ENCODE measurements at places on chromosomes 5 and 9. TPM values are rescaled to one million over a fixed set of nuclear protein-coding genes. Genes with fewer than 3 reads are reported as not detected.

Gene SLC45A2
- not detected for total RNA-seq

Gene ZNF483
- total RNA-seq: 3.0 TPM

GRCh38 chr5:116865651-116866050, 291.0 kb upstream of the SEMA6A start:
- no peak overlapping the region for H3K27ac ChIP-seq
- no peaks in the 10 kb centered on the region for H3K36me3 ChIP-seq
- no peaks in the 10 kb centered on the region for H3K4me1 ChIP-seq
- no peak overlapping the region for H3K4me3 ChIP-seq
- H3K27me3 ChIP-seq: no peaks in the 10 kb centered on the region

- DNase-seq: no peak
- no peaks in the 10 kb centered on the region for H3K27me3 ChIP-seq
- no peak overlapping the region for H3K27ac ChIP-seq
- no peaks in the 10 kb centered on the region for H3K36me3 ChIP-seq
Measured at GRCh38 chr9:77980622-77981021, 51.0 kb downstream of the GNAQ start.

DNA sequence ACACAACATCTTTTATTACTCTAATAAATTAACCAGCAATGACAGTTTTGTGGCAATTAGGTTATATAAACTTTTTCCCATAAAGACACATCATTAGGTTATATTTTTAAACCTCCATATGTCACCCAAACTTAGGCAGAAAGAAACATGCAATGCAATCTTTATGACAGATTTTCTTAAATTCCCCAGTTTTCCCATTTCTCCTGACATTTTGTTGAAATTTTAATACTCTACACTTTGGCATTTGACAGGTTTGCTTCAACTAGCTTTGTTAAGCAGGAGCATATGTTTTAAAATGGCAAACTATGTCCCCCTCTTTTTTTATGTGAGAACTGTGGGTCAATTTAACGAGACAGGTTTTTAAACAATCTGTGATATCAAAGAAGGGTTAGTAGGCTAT, 155.5 kb downstream of the GABRB2 start:
- DNase-seq: no peak
- no peaks in the 10 kb centered on the region for H3K27me3 ChIP-seq
- H3K4me3 ChIP-seq: no peak overlapping the region
- H3K27ac ChIP-seq: no peak overlapping the region
- H3K36me3 ChIP-seq: no peaks in the 10 kb centered on the region

DNA sequence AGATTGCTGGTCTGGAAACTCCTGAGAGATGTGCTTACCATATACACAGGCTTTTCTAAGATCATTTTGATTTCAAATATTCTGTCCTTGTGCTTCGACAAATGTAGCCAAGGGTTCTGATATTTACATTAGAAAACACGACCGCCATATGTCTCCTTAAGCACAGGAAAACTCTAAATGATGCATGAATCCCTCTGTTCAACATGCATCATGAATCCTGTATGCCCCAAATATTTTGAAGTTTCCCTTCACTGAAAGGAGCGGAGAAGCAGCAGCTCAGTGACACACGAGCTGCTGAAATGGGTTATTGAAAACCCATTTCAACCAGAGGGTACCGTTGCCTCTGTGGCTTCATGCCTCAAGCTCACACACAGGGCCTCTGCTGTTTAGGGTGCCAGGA, 74.4 kb downstream of the NREP start:
- H3K27ac ChIP-seq: no peak overlapping the region
- peaks cover 30% of the 10 kb centered on the region for H3K4me1 ChIP-seq

DNA sequence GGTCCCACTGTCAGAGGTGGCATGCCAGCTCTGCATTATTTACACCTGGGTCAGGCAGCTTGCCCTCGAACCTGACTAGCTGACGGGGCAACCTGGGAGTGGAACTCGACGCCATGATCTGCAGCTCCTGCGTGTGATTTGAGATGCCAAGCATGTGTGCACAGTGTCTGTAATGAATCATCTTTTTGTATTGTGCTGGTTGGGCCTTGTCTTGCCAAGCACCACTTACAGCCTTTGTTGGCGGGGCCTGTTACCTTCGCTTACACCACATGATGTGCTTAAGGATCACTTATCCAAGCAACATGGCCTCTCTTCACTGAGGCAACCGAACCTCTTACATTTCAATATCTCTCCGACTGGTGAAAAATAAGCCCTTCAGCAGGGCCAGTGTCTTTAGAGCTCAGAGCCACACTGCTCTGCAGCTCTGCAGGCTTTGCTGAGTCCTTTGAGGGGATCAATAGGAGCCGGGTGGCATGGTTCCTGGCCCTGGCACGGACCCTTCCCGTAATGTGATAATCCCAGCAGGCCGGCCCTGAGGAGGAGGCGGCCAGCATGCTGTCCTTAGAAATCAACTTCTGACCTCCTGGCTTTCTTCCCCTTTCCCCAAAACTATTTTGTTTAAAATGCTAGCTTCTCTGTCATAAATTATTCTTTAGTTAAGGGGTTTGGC, 297.7 kb upstream of the CD180 start:
- 0 out of 2 replicates have a peak, but pooled peaks cover 3% of the 10 kb centered on the region for H3K27me3 ChIP-seq
- H3K4me1 ChIP-seq: no peaks in the 10 kb centered on the region
- H3K27ac ChIP-seq: no peak overlapping the region
- no peaks in the 10 kb centered on the region for H3K36me3 ChIP-seq
- no peak overlapping the region for H3K4me3 ChIP-seq

DNA sequence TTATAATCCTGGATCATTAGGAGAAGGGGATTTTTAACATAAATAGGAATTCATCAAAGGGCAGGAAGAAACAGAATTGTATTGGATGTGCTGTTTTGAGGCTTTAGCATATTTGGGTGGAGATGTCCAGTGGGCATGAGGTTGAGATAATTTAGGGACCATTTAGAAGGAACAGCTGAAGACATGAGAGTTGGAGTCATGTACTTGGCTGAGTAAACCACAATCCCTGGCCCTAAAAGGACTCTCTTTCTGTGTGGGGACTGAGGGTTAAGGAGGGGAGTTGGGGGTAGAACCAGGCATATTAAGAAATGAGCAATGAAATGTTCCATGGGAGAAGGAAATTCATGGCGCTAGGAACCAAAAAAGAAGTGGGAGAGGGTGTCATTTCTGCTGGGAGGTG, 61.5 kb downstream of the DCP2 start:
- peak overlapping the region; percentile 79 for H3K27ac ChIP-seq
- H3K4me3 ChIP-seq: no peak overlapping the region
- DNase-seq: no peak
- no peaks in the 10 kb centered on the region for H3K36me3 ChIP-seq
- no peaks in the 10 kb centered on the region for H3K27me3 ChIP-seq

Gene SLC25A2
- 0.40 TPM for total RNA-seq

- H3K4me3 ChIP-seq: no peak overlapping the region
- peak; percentile 4 for DNase-seq
- H3K36me3 ChIP-seq: no peaks in the 10 kb centered on the region
- peaks cover 15% of the 10 kb centered on the region for H3K4me1 ChIP-seq
Measured at GRCh38 chr5:137665678-137666460, 70.0 kb downstream of the KLHL3 start.

Gene TICAM2
- 5.0 TPM for total RNA-seq

- no peaks in the 10 kb centered on the region for H3K27me3 ChIP-seq
- H3K4me3 ChIP-seq: no peak overlapping the region
- no peaks in the 10 kb centered on the region for H3K4me1 ChIP-seq
Measured at GRCh38 chr9:76180541-76180940, 213.7 kb downstream of the RFK start.

DNA sequence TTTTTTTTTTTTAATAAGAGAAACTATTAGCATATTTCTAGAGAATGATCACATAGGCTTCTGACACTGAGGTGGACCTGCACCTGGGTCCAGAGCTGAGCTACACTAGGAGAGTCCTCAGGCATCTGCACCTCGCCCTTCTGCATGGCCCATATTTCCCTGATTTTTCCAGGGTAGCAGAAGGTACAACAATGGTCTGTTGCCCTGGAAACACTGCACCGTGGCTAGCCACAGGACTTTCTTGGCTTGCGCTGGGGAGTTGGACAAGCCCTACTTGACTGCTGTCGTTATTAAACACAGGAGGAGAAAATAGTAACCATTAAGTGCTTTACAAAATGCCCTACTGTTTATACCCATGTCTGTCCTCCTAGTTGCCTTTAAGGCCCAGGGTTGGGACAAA, 615.7 kb upstream of the MEF2C start:
- DNase-seq: no peak
- H3K27me3 ChIP-seq: no peaks in the 10 kb centered on the region
- no peak overlapping the region for H3K27ac ChIP-seq
- no peak overlapping the region for H3K4me3 ChIP-seq
- H3K4me1 ChIP-seq: no peaks in the 10 kb centered on the region
- no peaks in the 10 kb centered on the region for H3K36me3 ChIP-seq

GRCh38 chr5:104223885-104224773, 661.5 kb upstream of the NUDT12 start:
- no peak for DNase-seq
- H3K27me3 ChIP-seq: no peaks in the 10 kb centered on the region
- no peaks in the 10 kb centered on the region for H3K36me3 ChIP-seq

Gene SLC1A1
- 4.8 TPM for total RNA-seq

DNA sequence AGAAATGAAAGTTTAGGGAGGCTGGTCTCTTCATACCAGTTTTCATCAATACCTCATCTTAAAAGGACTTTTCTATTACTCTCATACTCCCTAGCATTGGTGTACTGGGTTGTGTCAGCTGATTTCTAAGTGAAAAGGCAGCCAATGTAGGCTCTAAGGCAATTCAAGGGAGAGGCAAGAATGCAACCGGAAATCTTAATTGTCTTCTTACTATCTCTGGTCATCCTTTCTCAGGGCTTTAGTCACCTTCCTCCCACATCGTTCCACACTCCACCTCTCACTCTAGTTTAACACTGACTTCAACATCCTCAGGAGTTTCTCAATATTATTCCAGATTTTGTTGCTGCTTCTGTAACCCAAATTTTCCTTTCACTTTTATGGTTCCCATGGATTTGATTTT, 281.8 kb upstream of the RFX3 start:
- H3K27ac ChIP-seq: no peak overlapping the region
- no peak for DNase-seq
- H3K4me3 ChIP-seq: no peak overlapping the region

- no peak overlapping the region for H3K4me3 ChIP-seq
- DNase-seq: peak; percentile 48
- H3K27me3 ChIP-seq: no peaks in the 10 kb centered on the region
Measured at GRCh38 chr9:104906441-104907277, 21.3 kb downstream of the ABCA1 start.

DNA sequence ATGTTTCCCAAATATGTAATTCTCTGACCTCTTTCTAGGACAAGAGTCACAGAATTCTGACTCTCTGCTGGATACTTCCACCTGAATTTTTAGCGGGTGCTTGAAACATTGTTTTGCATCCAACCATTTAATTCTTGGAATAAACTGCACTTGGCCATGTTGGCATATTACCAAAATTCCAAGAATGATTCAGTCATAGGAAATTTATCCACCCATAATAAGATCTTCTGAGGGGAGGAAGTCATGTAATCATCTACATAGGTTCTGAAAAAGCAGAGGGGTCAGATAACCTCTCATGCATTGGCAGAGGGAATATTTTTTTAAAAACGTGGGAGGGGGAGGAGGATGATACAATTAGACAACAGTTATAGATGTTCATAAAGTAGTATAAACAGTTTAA, 156.9 kb downstream of the PAM start:
- no peaks in the 10 kb centered on the region for H3K27me3 ChIP-seq
- H3K4me1 ChIP-seq: peaks cover 37% of the 10 kb centered on the region
- peak; percentile 92 for DNase-seq

GRCh38 chr9:107999890-108000289, 510.3 kb upstream of the KLF4 start:
- H3K36me3 ChIP-seq: no peaks in the 10 kb centered on the region
- H3K27me3 ChIP-seq: no peaks in the 10 kb centered on the region
- no peak overlapping the region for H3K27ac ChIP-seq
- H3K4me1 ChIP-seq: no peaks in the 10 kb centered on the region
- H3K4me3 ChIP-seq: no peak overlapping the region
- peak; percentile 40 for DNase-seq

DNA sequence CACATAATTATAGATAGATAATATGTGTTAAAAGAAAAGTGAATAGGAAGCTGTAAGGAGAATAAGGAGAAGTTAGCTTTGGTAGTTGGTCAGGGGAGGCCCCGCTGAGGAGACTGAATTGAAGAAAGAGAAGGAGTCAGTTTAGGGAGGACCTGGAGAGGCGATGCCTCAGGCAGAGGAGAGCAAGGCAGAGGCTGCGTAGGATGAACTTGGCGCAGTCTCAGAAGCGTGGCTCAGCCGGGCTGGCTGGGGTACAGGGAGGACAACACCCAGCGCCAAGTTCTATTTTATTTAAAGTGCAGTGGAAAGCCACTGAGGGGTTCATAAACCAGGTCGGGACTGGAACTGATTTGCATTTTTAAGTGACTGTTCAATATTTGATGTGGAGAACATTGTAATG, 68.5 kb downstream of the PTCD2 start:
- H3K36me3 ChIP-seq: no peaks in the 10 kb centered on the region
- no peak overlapping the region for H3K4me3 ChIP-seq
- DNase-seq: no peak
- peaks cover 58% of the 10 kb centered on the region for H3K4me1 ChIP-seq

GRCh38 chr5:59351076-59351794, 542.3 kb downstream of the PDE4D start:
- H3K36me3 ChIP-seq: no peaks in the 10 kb centered on the region
- H3K4me3 ChIP-seq: no peak overlapping the region
- H3K27ac ChIP-seq: no peak overlapping the region
- no peaks in the 10 kb centered on the region for H3K4me1 ChIP-seq

GRCh38 chr9:2933165-2934095, 89.5 kb upstream of the PUM3 start:
- DNase-seq: no peak
- no peak overlapping the region for H3K27ac ChIP-seq
- no peaks in the 10 kb centered on the region for H3K4me1 ChIP-seq
- no peaks in the 10 kb centered on the region for H3K36me3 ChIP-seq

- no peak overlapping the region for H3K27ac ChIP-seq
- H3K27me3 ChIP-seq: no peaks in the 10 kb centered on the region
- peaks cover 4% of the 10 kb centered on the region for H3K36me3 ChIP-seq
- no peaks in the 10 kb centered on the region for H3K4me1 ChIP-seq
- DNase-seq: no peak
Measured at GRCh38 chr5:32290922-32291321, 21.8 kb downstream of the MTMR12 start.

Gene SLC4A9
- total RNA-seq: 0.29 TPM

DNA sequence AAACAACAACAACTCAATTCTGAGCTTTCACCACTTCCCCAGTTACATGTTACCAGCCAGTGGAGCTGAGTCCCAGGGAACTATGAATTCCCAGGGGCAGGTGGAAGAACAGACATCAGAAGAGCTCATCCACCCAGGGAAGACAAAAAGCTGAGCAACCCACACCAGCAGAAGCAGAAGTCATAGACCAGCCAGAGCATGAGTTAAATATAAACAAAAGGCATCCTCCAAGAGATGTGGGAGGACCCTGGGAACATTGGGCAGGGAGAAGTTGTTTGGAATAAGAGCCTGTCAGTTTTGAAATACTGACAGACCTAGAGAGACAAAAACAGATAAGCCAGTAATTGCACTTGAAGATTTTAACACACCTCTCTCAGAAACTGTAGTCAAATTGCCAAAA, 102.3 kb upstream of the LMX1B start:
- no peaks in the 10 kb centered on the region for H3K27me3 ChIP-seq
- DNase-seq: no peak
- H3K4me3 ChIP-seq: no peak overlapping the region
- no peak overlapping the region for H3K27ac ChIP-seq
